Activated CD4-positive, alpha-beta T cell treated with anti-CD3 and anti-CD28 coated beads, Interleukin-2, amount 10 ng/mL, durations not matched to agents 7 days and 5 days (primary cell): ENCODE measurements at places on chromosomes 2 and 18.
A peak's percentile ranks its signal among the peaks of the same experiment; 100 is the strongest.

GRCh38 chr2:7015007-7015950 lies 98.1 kb downstream of the RNF144A start:
- no peaks in the 10 kb centered on the region for H3K27me3 ChIP-seq
- H3K27ac ChIP-seq: no peak overlapping the region
- no peak overlapping the region for H3K4me3 ChIP-seq
- DNase-seq: no peak
- H3K4me1 ChIP-seq: peaks cover 28% of the 10 kb centered on the region

- DNase-seq: no peak
- H3K27me3 ChIP-seq: peaks cover 2% of the 10 kb centered on the region
- H3K27ac ChIP-seq: no peak overlapping the region
- no peak overlapping the region for H3K4me3 ChIP-seq
- peaks cover 25% of the 10 kb centered on the region for H3K4me1 ChIP-seq
- H3K36me3 ChIP-seq: no peaks in the 10 kb centered on the region
These were observed 225.7 kb upstream of the TNP1 start for GRCh38 chr2:217085543-217085942.

- H3K27ac ChIP-seq: no peak overlapping the region
- H3K4me1 ChIP-seq: peaks cover 7% of the 10 kb centered on the region
- H3K4me3 ChIP-seq: no peak overlapping the region
- H3K36me3 ChIP-seq: peaks cover 10% of the 10 kb centered on the region
- H3K27me3 ChIP-seq: no peaks in the 10 kb centered on the region
These were observed 111.8 kb downstream of the CERS6 start for GRCh38 chr2:168567836-168568235.

DNA sequence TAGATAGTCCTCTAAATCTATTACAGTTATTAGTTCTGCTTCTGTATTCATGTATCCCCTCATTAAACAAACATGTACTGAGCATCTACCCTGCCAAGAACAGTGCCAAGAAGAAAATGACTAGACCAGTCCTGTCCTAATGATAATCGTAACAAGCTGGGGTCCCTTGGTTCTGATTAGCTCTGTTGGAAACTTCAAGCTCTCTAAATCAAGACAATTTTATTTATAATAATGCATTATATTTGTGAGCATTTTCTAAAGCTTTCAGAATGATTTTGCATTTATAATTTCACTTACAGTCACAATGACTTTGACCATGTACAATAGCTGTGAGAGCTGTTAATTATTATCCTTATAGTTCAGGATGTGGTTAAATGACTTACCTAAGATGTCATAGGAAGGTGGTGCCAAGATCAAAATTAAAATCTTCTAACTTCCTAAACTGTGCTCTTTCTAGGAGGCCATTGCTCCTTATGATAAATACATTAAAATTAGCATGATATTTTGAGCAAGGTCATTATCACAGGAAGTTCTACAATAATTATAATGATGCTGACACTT lies 336.5 kb upstream of the SLC39A10 start:
- no peak overlapping the region for H3K4me3 ChIP-seq
- no peak overlapping the region for H3K27ac ChIP-seq
- H3K27me3 ChIP-seq: no peaks in the 10 kb centered on the region
- H3K4me1 ChIP-seq: peaks cover 29% of the 10 kb centered on the region
- no peaks in the 10 kb centered on the region for H3K36me3 ChIP-seq

DNA sequence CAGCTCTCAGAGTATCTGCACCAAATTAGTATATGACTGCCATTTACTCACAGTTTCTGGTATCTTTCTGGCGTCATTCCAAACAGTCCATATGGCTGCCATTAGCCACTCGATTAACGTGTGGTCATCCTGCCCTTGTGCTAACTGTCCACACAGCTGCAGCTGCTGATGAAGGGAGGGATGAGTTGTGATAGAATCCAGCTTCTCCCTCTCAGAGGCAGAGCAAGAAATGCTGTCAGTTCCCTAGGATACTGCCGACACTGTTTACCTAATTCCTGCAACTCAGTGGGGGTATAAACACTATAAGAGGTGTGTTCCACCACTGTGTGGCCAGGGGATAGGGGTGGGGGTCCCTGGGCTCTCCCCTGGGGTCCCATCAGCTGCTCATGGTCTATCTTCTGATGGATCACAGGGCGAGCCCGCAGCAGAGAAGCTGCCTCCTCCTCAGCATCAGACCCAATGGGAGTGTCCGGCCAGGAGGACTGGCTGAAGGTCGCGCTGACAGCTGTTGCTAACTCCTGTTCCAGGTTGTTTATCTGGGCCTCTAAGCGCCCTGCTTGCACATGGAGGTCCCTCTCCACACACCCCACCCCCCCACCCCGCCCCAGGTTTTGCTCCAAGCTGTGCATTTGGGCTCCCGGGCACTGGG lies 17.3 kb upstream of the KLHL23 start:
- no peak for DNase-seq
- H3K36me3 ChIP-seq: peaks cover 4% of the 10 kb centered on the region
- H3K27ac ChIP-seq: no peak overlapping the region
- H3K4me3 ChIP-seq: no peak overlapping the region
- no peaks in the 10 kb centered on the region for H3K27me3 ChIP-seq

- H3K36me3 ChIP-seq: peaks cover 18% of the 10 kb centered on the region
- H3K4me3 ChIP-seq: no peak overlapping the region
- H3K27ac ChIP-seq: no peak overlapping the region
- no peak for DNase-seq
- H3K27me3 ChIP-seq: no peaks in the 10 kb centered on the region
These were observed 28.8 kb downstream of the ADCY3 start for GRCh38 chr2:24891201-24891600.

DNA sequence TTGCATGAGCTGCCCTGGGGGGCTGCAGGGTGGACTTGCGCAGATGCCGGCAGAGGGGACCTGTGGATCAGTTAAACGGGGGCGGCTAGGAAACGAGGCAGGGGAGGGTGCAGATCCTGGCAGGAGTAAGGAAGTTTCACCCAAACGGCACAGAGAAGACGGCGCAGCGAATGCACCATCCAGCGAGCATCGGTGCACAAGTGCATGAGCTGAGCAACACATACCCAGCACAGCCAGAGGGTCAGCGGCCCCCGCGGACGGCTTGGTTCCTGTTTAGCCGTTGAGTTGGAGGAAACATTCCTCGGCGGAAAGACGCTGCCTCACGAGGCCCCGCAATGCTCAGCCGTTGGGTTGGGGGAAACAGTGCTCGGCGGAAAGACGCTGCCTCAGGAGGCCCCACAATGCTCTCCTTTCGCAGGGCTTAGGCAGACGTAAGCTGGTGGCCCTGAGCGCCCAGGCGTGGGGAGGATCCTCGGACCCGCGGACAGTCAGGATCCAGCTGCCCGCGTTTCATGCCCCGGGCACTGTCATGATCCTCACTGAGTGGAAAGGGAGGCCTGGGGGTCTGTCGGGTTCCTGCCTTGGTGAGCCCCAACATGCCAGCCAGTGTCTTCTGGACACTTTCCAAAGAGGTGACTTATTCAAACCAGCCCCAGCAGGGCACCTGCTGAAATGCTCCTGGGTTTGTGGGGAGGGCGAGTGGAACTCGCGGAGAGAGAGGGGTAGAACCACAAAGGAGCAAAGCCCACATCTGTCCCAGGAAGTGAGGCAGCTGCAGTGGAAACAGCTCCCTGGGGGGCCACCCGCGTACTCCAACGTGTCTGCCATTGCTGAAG lies 86.3 kb downstream of the NDUFA10 start:
- peaks cover 6% of the 10 kb centered on the region for H3K4me1 ChIP-seq
- H3K27ac ChIP-seq: no peak overlapping the region
- peaks cover 3% of the 10 kb centered on the region for H3K36me3 ChIP-seq

DNA sequence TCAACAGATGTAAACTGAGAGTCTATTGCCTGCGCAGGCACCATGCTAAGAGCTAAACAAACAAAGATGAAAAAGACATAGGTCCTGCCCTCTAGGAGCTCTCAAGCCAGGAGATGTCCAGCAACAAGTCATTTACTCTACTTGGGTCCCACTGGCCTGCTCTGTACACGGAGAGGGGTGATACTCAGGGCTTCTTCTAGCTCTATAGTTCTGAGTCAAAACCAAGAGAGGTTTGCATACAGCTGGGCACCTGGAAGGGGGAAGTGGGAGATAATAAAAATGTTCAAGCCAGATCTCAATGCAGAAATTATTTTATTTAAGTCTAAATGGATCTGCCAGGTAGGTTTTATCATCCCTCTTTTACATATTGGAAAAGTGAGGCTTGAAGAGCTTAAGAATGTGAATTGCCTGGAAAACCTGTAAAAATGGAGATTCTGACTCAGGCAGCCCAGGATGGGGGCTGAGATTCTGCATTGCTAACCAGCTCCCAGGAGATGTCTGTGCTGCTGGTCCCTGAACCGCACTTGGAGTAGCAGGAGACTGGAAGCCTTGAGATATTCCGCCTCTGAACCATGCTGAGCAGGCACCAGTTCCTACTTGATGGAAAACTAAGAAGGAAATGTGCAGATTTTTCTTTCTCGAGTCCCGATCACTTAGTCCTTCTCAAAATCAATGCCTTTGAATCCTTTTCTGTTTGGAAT lies 201.1 kb downstream of the PRKCE start:
- peaks cover 21% of the 10 kb centered on the region for H3K36me3 ChIP-seq
- H3K4me3 ChIP-seq: no peak overlapping the region
- no peak overlapping the region for H3K27ac ChIP-seq
- no peaks in the 10 kb centered on the region for H3K27me3 ChIP-seq

- no peak overlapping the region for H3K4me3 ChIP-seq
- no peak for DNase-seq
- H3K27ac ChIP-seq: no peak overlapping the region
- H3K4me1 ChIP-seq: no peaks in the 10 kb centered on the region
- no peaks in the 10 kb centered on the region for H3K36me3 ChIP-seq
- H3K27me3 ChIP-seq: peaks cover 21% of the 10 kb centered on the region
These were observed 161.1 kb downstream of the ESCO1 start for GRCh38 chr18:21439431-21439846.

GRCh38 chr18:63329431-63330145 lies 10.0 kb upstream of the BCL2 start:
- no peaks in the 10 kb centered on the region for H3K4me1 ChIP-seq
- H3K27ac ChIP-seq: no peak overlapping the region
- H3K36me3 ChIP-seq: peaks cover 25% of the 10 kb centered on the region
- no peak overlapping the region for H3K4me3 ChIP-seq

DNA sequence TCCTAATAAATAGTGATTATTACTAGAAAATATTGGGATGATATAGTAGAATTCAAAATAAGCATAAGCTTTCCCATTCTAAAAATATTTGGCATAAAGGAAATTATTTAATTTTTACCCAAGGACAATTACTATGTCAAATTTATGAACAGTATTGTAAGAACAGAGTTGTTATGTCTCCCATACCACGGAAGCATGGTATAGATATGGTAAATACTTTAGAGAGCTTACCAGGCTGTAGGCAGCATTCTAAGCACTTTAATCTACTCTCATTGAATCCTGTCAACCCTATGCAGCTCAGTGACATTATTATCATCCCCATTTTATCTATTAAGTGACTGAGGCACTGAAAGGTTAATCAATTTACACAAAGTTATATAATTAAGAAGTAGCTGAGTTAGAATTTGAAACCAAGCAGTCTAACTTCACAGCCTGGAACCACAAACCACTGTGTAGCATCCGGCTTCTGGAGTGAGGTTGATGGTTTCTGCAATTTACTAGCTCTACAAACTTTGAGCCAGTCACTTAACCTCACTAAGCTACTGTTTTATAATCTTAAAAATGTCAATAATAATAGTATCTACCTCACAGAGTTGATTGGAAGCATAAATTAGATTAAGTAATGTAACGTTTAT lies 323.7 kb downstream of the ARHGAP15 start:
- H3K27me3 ChIP-seq: no peaks in the 10 kb centered on the region
- DNase-seq: peak; percentile 59
- peaks cover 30% of the 10 kb centered on the region for H3K4me1 ChIP-seq
- no peak overlapping the region for H3K4me3 ChIP-seq
- peaks cover 44% of the 10 kb centered on the region for H3K36me3 ChIP-seq

GRCh38 chr2:205822579-205822978 lies 140.3 kb downstream of the NRP2 start:
- no peak overlapping the region for H3K4me3 ChIP-seq
- no peak overlapping the region for H3K27ac ChIP-seq
- H3K27me3 ChIP-seq: peaks cover 11% of the 10 kb centered on the region
- H3K36me3 ChIP-seq: no peaks in the 10 kb centered on the region
- DNase-seq: no peak

GRCh38 chr18:13420969-13421686 lies 202.6 kb downstream of the LDLRAD4 start:
- no peak for DNase-seq
- H3K27ac ChIP-seq: no peak overlapping the region
- no peaks in the 10 kb centered on the region for H3K27me3 ChIP-seq
- no peak overlapping the region for H3K4me3 ChIP-seq

GRCh38 chr18:75574187-75574586 lies 146.7 kb upstream of the SMIM21 start:
- no peaks in the 10 kb centered on the region for H3K27me3 ChIP-seq
- H3K4me3 ChIP-seq: no peak overlapping the region
- H3K27ac ChIP-seq: no peak overlapping the region
- no peak for DNase-seq
- H3K36me3 ChIP-seq: no peaks in the 10 kb centered on the region

- peaks cover 58% of the 10 kb centered on the region for H3K4me1 ChIP-seq
- peaks cover 70% of the 10 kb centered on the region for H3K36me3 ChIP-seq
- H3K4me3 ChIP-seq: no peak overlapping the region
These were observed 23.5 kb downstream of the DPP4 start for GRCh38 chr2:162050513-162050961.
